Calu3 (cell line): ENCODE measurements at places on chromosomes 4 and X. TPM values are rescaled to one million over a fixed set of nuclear protein-coding genes. Genes with fewer than 3 reads are reported as not detected.

DNA sequence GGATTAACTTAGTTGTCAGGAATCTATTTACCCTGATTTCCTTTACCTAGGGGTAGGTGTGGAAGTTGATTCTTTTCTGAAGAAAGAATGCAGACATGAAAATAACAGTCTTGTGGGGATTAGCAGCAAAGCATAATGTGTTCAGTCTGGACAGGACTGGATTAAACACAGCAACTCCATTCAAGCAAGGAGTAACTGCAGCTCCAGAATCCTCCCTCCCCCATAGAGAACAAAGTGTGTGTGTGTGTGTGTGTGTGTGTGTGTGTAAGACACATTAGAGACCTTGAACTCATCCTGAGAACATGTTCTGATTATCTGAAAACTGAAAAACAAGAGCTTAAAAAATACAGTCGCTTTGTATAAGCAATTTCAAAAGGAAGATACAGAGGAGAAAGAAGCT is 9.3 kb downstream of the C4orf54 start:
- DNase-seq = no peak

GRCh38 chrX:153485396-153486080 is 9.2 kb upstream of the BGN start:
- no peak for DNase-seq

FRMD7 gene
- total RNA-seq = not detected in 2 replicates

DMRTC1 gene
- total RNA-seq = not detected in 2 replicates

DNA sequence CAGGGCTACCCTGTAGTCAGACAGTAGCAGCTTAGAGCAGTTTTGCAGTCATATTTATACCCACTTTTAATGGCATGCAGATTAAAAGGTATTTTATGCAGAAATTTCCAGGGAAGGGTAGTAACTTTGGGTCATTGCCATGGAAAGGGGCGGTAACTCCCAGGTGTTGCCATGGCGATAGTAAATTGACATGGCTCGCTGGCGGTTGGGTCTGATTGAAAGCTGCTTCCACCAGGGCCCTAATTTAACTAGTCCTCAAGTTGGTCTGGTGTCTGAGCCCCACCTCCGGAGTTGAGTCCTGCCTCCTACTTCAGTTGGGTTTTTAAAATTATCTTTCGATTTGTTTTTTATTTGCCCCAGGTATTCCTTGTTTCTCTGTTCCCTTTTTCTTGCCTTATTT is 70.1 kb downstream of the NAA11 start:
- no peak for DNase-seq

WDR13 gene
- total RNA-seq = 68.4 and 81.2 TPM in 2 replicates

MAGEE2 gene
- not detected in 2 replicates for total RNA-seq

DNA sequence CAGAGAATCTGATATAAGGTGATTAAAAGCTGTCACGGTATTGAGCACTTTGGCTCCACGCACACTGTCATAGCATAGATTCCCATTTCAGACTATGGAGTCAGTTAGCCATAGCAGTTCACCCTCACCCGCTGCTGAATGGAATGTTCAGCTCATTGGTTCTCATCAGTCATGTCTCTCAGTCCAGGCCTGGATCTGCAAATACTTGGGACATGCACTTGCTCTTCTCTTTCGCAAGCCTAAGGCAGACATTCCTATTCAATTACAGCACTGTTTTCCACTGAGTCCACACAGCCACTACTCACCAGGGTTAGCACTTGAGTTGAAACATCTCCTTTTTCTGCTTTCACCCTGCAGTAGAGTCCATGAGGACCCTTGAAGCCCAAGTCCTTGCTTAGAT is 30.6 kb upstream of the SCML1 start:
- no peak for DNase-seq

DNA sequence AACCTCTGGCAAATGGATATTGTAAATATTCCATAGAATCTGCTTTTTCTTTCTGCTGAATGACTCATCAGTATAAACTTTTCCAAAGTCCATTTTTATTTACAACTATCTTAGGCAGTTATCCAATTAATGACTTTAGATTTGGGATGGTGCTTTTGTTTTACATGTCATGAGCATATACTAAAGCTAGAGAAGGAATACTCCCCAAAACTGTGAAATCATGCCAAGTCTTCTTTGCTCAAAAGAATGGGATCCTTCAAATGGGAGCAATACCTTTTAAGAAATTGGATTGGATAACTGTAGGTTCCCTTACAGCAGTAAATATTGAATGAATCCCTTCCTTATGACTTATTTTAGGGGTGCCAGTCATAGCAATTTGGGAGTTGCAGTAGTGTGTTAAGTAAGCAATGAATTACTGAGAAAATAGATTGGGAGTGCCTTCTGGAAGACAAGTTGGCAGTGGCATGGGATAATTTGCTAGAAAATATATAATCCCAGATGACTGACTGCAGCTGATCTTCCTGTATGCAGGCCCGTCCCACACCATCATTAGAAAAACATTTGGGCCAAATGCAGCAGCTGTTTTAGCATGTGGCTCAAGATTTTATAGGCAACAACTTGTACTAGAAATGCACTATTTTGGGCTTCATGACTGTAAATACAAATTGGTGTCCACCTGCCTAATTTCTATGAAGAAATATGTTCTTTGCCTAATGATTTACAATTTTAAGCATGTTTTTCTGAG is 2.8 kb downstream of the TMPRSS11D start:
- no peak for DNase-seq

WNK3 gene
- not detected in 2 replicates for total RNA-seq

GRCh38 chr4:88244816-88245579 is 39.4 kb downstream of the PPM1K start:
- no peak for DNase-seq

GRCh38 chr4:80333121-80333520 is 2.4 kb upstream of the CFAP299 start:
- DNase-seq = no peak
